NCI-H82 (cell line): ENCODE measurements at places on chromosomes 7 and 10.

DNA sequence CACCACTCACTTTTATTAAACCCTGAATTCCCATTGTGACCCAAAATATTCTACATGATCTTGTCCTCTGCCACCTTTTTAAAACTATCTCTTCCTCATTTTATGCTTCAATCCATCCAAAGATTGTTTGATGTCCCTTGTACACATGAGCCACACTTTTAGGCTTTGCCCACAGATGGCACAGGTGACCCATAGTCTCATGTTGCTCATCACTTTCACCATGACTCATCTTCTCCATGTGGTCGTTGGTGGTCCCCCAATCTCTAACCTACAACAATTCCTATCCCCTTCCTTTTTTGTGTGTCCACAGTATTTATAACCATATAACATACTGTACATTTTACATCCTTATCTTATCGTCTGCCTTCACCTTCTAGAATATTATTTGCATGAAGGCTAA is 271.5 kb upstream of the ZWINT start:
- DNase-seq = no peak

DNA sequence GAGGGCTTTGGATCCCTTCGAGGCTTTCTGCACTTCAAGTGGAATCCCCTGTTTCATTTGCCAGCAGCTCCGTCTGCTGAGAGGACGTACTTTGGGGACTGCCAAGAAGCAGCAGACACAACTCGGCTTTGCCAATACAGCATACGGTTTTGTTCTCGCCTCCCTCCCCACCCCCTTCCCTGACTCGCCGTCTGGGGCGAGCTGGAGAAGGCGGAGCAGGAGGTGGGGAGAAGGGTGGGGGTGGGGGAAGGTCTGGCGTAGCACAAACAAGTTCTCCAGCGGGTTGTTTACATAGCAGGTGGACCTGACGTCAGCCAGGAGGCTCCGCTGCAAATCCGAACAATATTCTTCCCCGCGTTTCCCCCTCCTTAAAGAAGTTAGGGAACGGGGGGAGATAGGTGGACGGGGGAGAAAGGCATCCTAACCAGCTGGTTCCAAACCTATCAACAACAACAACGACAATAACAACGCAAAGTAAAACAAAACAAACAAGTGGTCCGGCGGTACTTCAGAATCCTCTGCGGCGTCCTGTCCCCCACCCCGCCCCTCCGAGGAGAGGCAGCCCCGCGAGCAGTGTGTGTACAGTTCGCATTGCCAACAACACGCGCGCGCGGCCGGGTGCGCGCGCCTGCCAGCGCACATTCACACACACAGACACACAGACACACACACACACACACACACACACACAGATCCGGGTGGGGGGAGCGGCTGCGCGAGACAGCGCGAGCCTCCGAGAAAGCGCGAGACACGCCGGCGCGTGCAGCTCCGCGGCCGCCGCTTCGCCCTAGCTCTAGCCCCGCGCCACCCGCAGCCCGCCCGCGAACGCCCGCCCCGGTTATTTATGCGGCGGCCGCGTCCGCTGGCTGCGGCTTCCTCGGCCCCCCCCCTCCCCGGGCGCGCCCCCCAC is 167.0 kb upstream of the PPP1R3A start:
- peak; percentile 95 for DNase-seq

DNA sequence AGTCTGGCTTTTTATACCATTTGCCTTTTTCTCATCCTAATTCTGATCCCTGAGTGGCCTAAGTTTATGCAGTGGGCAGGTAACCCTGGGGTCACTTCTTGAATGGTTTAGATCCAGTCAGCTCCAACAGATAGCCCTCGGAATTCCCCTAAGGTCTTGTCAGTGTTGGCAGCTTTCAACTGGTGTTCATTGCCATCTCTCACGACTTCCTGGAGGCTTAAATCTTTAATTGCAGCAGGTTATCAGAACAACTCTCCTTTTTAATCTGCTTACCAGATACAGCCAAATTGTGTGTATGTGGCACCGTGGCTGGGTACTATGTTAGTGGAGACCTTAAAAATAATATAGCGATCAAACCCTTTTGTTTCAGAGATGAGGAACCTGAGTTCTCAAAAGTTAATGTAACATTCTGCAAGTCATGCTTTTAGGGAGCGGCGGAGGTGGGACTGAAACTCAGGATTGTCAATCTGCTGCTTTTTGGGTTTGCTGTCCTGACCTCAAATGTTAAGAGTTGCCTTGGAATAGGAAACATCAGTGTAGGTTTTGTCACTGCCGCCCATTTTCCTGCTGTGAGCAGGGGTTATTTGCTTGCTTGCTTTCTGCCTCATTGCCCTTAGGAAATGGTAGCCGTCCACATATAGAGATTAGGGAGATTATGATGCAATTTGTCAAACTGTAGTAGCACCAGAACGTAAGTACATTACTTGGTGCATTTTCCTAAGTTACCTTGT is 818 bp downstream of the DLD start:
- peak; percentile 49 for DNase-seq

GRCh38 chr7:8175929-8176369 is 86.0 kb downstream of the ICA1 start:
- DNase-seq = no peak

- no peak for DNase-seq
These were observed 96.6 kb downstream of the NOC3L start for GRCh38 chr10:94266091-94266490.

DNA sequence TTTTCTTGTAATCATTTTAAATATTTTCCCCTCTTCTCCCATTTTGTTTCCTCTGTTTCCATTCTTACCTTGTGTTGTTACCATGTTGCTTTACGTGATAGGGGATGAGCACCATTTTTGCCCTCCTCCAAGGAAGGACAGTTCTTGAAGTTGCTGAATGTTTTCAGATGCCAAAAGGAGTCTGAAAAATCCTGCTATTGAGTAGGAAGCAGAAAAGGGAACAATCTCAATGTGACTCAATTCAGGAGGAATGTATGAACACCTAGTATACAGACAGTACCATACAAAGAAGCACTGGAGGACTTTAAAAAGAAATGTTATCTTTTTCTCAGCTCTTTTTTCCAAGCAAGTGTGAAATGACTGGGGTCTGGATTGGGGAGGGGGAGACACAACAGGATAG is 5.1 kb upstream of the NAMPT start:
- no peak for DNase-seq

DNA sequence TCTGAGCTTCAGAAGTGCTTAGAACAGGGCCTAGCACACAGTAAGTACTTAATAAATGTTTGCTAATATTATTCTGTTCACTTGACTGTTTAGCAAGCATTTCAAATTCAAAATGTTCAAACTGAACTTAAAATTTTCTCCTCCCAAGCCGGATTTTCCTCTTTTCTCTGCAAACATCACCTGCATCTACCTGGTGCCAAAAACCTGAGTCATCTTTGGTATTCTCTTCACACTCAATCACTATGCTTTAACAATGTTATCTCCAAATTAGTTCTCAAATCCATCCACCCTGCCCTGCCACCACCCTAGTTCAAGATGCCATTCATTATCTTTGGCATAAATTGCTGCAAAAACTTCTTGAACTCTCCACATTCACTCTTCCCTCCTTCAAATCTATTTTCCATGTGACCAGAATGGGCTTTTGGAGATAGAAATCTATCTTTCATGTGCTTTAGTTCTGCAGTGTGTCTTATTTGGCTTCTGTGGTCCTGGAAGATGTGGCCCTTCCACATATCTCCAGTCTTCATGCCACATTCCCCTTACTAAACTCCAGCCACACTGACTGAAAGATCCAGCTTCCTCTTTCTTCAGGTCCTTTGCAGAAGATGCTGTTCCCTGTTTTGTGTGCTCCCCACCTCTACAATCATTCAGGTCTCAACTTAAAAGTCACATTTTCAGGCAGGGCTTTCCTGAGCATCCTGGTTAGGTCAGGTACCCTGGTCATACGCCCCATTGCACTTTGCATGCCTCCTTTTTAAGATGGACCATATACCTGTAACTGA is 2.0 kb downstream of the GGCT start:
- DNase-seq = no peak

- no peak for DNase-seq
These were observed 133.8 kb upstream of the AGR3 start for GRCh38 chr7:17015598-17016031.

- no peak for DNase-seq
These were observed 25.6 kb upstream of the SOSTDC1 start for GRCh38 chr7:16491148-16491547.

DNA sequence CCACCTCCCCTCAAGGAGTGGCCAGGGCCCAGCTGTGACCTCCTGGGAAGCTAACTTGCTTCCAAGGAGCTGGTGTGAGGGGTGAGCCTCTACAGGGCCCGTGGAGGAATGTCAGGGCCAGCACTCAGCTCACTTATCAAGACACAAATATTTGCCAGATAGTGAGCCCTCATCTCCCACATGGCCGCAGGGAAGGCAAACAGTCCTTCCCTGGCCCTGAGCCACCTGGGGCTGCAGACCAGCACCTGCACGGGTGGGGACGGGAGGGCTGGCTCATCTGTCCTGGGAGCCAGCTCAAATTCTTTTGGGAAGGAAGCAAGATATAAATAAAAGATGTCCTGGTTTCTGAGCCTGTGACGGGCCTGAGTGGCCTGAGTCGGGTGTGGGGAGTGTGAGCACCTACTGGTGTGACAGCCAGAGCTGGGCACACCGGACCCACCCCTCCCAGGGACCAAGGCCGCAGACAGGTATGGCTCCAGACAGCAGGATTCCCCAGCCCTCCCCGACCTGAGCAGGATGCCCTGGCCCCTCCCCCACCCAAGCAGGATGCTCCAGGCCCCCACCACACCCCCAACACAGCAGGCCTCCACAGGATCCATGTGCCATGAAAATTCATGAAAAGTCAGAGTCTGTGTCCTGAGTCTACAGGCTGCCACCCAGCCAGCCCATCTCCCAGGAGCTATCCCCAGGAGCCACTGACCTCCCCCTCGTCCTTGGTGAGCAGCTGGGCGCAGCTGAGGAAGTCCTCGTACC is 148.0 kb downstream of the MAPK8 start:
- DNase-seq = no peak

DNA sequence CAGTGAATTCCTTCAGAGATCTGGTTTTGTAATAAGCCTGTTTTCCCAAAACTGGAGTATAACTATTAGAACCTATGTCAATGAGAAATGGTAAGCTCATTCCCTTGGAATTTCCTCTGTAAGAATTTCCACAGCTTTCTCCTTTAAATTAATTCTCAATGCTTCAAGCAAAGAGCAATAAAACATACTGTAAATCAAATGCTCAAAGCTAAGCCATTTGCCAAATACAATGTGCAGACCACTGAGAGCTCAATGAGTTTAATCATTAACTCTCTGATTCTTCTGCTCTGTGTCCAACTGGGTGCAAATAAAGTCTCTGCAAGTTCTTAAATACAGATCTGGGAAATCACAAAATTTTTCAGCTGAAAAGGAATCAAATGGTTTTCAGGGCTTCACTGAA is 227.6 kb upstream of the IMMP2L start:
- no peak for DNase-seq

- DNase-seq = no peak
These were observed 192.4 kb downstream of the SDK1 start for GRCh38 chr7:3493499-3493898.

DNA sequence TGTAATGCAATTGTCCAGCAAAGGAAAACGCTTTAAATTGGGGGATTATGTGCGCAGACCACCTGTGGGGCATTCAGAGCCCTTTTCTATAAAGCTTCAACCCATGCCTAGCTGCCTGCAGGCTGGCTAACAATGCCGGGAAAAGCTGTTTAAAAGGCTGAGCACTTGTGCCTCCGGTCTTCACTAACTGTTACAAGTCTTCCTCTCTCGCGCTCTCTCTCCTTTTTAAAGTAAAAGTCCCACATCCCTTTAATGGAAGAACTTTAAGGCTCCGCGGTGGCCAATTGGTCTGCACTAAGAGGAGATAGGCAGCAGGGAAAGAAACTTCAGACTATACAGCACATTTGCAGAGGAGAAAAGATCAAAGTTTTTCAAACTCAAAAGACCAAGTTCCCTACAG is 4.6 kb downstream of the FZD8 start:
- DNase-seq = peak; percentile 57

DNA sequence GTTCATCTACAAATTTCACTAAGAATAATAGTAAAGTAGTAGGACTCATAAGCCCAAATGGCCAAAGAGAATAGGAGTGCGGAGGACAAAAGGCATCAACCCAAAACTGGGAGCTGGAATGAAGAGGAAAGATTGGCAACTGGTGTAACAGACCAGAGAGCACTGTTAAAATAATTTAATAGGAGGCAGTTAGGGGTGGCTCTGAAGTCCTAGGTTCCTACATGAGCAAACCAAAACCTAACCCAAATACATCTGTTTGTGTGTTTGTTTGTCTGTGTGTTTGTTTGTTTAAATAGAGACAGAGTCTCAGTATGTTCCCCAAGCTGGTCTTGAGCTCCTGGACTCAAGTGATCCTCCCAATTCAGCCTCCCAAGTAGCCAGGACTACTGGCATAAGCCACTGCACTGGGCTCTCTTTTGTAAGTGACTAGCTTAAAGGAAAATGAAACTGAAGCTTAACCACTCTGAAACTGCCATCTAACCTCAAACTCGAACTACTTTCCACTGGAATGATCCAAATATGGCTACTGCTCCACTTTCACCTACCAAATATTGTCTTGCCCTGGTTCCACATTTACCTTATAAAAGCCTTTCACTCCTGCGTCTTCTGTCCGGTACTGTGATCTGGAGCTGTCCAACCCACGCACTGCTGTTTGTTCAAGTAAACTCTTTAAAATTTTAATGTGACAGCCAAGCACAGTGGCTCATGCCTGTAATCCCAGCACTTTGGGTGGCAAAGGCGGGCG is 94.9 kb downstream of the AKR1D1 start:
- DNase-seq = no peak

GRCh38 chr10:35889971-35890675 is 248.0 kb upstream of the FZD8 start:
- no peak for DNase-seq

GRCh38 chr10:15681076-15681475 is 38.6 kb downstream of the ITGA8 start:
- DNase-seq = no peak

- no peak for DNase-seq
These were observed 693.3 kb downstream of the GRID1 start for GRCh38 chr10:85673270-85673669.

GRCh38 chr7:105647591-105647990 is 66.3 kb upstream of the EFCAB10 start:
- peak; percentile 40 for DNase-seq

- DNase-seq = no peak
These were observed 117.4 kb upstream of the MAGI2 start for GRCh38 chr7:79570903-79571302.

GRCh38 chr10:79496896-79497295 is 15.4 kb upstream of the EIF5AL1 start:
- no peak for DNase-seq

- no peak for DNase-seq
These were observed 4.4 kb downstream of the BAG3 start for GRCh38 chr10:119655566-119656001.

DNA sequence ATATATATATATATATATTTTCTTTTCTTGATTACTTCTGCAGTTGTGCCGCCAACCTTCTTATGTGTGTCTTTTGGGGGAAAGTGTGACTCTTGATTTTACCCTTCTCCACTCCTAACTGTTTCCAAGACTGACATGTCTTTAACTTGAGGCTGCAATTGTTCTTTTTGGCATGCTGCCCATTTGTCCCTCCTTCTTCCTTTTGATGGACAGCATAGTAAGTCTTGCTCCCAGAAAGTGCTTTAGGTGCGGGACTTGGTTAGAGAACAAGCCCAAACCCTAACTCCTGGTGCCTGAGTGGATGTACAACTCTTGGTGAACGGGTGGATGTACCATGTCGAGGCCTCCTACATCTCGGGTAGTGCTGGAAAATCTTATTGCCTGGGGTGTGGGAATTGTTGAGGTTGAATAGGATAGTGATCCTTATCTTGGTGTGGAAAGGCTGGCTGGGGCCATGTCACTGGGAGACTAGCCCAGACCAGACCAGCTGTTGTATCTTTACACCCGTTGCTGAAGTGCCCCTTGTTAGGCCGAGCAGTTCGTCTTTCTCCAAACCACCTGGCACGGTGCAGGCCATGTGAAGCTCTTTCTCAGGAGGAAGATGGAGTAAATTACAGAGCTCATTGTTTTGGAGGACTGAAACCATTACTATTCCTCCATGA is 16.3 kb downstream of the TCF7L2 start:
- no peak for DNase-seq
